T-helper 2 cell (primary cell): ENCODE measurements at places on chromosomes 13 and 19.

- no peak for DNase-seq
Observed at GRCh38 chr13:92804926-92805325, 421.7 kb upstream of the GPC6 start.

DNA sequence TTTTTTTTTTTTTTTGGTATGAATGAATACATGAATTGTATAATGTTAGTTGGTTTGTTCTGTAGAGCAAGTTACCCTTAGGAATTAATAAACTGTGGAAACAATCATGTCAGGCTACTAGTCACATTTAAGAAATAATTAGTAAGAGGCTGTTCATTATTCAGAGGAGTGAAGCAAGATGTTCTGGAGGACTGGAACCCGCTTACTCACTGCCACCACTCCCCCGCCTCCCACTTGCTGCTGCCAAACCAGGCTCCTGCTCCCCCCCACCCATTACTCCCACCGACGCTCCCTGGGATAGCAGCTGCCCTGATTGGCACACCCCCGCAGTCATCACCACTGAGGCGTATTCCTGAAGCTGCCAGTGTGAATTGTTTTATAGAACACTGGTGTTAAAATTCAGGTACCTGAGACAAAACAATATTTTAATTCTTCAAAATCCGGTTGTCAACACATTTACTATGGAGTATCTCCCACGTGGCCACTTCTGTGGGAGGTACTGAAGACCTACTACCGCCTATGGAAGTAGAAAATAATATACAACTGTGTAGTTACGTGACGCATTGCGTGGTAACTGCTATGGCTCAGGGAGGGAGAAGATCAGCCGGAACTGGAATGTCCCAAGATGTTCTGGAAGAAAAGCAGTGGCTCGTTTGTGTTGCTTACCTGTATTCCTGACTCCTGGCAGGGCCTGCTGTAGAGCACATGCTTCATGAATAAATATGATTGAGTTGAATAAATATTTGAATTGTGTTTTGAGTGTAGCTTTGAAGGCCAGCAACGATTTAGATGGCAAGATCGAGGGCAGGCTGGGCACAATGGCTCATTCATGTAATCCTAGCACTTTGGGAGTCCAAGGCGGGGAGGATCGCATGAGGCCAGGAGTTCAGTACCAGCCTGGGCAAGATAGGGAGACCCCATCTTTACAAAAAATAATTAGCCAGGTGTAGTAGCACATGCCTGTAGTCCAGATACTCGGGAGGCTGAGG lies 1.7 kb downstream of the DPY19L3 start:
- DNase-seq: no peak

- no peak for DNase-seq
Observed at GRCh38 chr19:19514215-19514657, 1.1 kb downstream of the TSSK6 start.

DNA sequence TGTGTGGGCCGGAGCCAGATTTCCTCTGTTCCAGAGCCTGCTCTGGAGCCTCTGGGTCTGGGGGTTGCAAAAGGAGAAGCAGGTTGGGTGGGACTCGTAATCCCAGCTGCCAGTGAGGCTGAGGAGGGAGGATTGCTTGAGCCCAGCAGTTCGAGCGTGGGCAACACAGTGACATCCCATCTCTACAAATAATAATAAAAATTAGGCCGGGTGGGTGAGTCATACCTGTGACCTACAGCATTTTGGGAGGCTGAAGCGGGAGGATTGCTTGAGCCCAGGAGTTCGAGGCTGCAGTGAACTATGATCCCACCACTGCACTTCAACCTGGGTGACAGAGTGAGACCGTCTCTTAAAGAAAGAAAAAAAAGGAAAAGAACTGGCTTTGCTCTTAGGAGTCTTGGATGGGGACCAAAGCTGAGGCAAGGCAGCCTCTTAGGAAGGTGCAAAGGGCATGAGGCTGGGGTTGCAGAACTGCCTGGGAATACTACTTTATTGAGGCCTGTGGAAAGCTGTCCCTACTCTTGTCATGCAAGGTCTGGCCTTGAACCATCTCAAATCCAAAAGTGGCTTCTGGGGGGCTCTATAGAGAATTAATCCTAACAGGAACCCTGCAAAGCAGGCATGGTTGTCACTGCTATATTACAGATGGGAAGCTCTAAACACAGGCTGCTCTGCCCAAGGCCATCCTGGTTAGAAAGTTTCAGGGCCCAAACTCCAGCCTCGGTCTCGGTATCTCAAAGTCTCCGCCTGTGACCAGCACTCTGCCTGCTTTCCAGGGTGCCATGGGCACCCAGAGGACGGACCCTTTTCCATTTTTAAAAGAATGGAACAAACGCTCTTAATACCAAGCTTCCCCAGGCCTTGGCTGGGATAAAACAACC lies 880 bp upstream of the C19orf12 start:
- DNase-seq: no peak

- DNase-seq: no peak
Observed at GRCh38 chr19:18397242-18398202, at the start of gene LRRC25. Gene LRRC25, minus strand, starts transcription at chr19:18397622. Its CDS starts 659 bp downstream, at chr19:18396963.

DNA sequence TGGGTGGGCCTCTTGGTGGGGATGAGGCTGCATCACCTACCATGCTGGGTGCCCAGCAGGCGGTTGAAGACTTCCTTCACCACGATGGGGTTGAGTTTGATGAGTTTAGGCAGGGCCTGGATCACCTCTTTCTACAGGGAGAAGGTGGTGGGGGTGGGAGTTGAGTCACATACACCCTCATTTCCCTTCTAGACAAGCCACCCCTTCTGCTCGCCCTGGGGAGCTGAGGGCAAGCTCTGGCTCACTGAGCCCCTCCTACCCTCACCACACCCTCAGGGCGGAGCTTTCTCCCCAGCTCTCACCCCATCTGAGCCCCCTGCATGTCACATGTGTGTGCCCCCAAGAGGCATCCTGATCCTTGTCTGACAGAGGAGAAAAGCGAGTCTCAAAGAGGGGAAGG lies 7.6 kb upstream of the RSPH6A start:
- no peak for DNase-seq

DNA sequence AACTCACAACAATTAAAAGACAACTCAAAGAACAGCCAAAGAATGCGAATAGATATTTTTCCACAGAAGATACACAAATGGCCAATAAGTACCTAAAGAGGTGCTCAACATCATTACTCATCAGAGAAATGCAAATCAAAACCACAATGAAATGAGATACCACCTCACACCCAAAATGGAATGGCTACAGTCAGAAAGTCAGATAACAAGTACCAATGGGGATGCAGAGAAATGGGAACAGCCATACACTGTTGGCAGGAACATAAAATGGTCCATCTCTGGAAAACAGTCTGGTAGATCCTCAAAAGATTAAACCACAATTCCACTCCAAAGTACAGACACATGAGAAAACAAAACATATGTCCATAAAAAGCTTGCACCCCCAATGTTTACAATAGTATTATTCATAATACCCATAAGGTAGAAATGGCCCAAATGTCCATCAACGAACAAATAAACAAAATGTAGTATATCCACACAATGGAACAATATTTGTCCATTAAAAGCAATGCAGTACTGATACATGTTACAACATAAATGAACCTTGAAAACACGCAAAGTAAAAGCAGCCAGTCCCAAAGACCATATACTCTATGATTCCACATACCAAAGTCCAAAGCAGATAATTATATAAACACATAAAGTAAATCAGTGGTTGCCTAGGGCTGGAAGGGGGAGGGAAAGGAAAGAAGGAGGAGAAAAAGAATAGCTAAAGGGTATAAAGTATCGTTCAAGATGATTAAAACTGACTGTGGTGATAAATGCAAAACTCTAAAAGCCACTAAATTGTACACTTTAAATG lies 19.6 kb downstream of the USP12 start:
- peak; percentile 31 for DNase-seq

DNA sequence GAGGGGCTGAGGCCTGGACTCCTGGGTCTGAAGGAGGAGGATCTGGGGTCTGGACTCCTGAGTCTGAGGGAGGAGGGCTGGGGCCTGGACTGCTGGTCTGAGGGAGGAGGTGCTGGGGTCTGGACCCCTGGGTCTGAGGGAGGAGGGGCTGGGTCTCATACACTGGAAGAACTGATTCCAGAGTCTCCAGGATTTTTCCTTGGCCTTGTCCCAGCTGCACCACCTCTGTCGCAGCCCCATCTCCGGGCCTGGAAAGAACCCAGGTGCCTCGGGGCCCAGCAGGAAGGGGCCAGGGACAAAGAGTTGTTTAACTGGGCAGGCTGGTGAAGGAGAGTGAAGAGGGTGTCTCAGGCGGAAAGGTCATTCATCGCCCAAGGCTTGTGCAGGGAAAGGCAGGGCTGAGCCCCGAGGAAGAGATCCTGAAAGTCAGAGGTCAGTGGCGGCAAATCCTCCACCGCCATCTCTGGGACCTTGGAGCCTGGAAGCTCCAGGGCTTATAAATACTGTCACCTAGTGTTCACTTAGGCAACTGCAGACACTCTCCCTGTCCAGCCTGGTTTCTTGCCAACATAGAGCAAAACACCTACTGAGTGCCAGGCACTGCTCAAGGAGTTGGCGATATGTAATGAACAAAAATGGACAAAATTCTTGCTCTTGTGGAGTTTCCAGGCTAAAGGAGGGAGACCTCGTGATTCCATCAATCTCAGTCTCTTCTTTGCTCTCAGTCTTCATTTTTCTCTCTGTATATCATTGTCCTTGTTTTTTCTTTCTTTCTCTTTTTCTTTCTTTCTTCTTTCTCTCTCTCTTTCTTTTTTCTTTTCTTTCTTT lies 4.4 kb upstream of the KCNN4 start:
- DNase-seq: peak; percentile 76

GRCh38 chr13:20404488-20405222 lies 121.0 kb downstream of the CRYL1 start:
- no peak for DNase-seq

DNA sequence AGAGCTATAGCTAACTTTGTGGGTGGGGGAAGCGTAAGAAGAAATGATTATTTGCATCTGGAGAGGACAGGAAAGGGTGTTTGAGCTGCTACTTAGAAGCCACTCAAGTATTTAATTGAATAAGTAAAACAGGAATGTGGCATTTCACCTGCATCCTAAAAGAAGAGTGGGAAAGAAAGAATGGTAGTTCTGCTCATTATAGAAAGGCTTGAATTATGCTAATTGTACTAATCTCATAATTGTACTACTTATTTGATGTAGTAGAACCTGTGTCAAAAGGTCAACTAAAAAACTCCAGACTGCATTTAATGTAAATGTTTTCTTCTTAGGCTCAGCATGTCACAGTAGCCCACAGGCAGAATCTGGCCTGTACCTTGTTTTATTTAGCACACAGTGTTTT lies 113.6 kb downstream of the RNF17 start:
- no peak for DNase-seq

GRCh38 chr13:24131749-24132148 lies 28.8 kb upstream of the SPATA13 start:
- no peak for DNase-seq

DNA sequence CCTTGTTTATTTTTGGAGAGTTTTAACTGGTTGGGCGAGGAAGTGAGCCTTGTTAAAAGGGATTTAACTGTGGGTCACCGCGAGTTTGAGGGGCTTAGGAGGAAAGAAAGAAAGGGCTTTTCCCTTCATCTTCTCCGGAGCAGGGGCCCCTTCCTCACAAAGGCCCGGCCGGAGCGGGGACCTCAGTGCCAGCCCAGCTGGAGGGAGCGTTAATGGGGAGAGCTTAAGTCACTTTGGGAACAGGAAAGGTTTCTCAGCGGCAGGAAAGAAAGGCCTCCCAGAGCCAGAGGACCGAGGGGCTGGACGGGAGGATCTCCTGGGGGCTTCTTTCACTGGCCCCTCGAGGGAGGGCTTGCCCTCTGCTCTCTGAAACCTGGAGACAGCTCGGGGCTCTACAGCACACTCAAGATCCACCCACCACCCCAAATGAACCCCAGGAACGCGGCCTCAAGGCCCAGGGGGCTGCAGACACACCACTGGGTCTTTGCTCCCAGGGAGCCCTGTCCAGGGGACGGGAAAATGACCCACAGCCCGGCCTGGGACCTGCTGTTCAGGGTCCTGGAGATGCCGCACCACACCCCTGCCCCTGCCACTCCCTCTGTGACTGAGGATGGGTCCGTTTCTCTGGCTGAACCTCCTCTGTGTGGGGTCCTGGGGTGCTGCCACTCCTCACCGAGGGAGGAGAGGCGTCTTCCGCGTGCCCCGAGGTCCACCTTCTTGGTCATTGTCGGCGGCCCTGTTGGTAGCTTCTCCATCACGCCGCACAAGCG lies 128.3 kb downstream of the URI1 start:
- no peak for DNase-seq

- no peak for DNase-seq
Observed at GRCh38 chr19:866769-867300, 7.4 kb downstream of the CFD start.

DNA sequence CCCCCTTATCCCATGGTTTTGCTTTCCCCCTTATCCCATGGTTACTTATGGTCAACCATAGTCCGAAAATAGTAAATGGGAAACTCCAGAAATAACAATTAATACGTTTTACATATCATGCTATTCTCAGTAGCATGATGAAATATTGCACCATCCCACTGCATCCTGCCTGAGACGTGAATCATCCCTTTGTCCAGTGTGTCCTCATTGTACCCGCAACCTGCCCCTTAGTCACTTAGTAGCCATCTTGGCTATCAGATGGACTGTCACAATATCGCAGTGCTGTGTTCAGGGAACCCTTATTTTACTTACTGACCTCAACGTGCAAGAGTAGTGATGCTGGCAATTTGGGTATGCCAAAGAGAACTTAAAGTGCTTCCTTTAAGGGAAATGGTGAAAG lies 10.5 kb upstream of the NBEA start:
- DNase-seq: no peak

DNA sequence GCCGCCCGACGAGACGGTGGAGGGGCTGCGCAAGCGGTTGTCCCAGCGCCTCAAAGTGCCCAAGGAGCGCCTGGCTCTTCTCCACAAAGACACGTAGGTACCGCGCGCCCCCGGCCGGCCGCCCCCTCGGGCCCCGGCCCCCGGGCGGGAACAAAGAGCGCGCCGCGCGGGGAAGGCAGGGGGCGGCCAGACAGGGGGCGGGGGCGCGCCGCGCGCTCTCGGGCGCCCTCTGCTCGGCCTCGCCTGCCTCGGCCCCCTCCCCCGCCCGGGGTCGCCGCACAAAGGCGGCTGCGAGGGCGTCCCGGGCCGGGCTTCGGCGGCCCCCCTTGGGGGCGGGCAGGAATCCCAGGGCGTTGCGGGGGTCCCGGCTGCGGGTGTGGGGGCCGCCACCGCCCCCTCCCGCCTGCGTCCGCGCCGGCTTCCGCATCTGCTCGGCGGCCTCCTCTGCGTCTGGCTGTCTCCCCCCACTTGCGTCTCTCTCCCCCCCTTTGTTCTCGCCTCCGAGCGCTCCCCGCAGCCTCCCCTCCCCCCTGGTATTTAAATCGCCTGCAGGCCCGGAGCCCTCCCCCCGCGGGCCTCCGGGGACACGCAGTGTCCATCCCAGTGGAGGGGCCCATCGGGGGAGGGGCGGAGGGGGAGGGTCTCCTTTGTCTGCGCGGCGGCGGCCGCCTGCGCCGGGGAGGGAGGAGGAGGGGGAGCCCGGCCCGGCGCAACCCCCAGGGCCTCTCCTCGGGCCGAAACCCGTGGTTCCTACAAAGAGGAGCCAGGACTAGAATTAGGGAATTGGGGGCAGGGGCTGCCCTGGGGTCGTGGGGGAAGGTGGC lies 2.3 kb downstream of the MIDN start:
- no peak for DNase-seq
